ENCODE measurements at places on chromosomes 4 and X.

- peak; percentile 28 for DNase-seq
Observed at GRCh38 chr4:88523325-88524129, at the start of gene PYURF. Gene PYURF (minus strand): TSS chr4:88523776. CDS start chr4:88523700, 76 bp downstream.

DNA sequence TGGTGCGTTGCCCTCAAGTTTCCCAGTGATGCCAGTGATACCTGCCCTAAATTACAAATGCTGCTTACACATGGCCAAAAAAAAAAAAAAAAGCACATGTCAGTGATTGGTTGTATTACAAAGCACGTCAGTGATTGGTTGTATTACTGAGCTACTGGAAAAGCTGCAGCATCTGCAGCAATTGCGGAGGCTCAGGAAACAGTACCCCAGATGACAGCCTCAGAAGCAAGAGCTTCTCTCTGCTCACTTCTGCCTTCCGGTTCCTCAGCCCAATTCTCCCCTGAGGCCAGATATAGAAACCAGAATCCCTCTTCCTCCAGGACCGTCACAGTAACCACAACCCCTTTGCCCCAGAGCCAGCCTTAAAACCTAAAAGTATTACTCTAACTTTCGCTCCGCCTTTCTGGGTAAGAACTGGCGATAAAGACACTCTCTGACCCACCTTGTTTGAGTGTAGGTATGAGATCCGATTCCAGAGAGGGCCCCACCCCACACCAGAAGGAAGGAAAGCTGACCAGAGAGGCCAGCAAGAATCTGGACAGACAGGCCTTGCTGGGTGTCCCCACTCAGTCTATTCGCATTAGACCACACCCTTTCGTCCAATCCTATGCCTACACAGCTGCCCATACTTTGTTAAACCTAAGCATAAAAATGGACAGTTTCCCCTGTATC, 85.0 kb upstream of the SORBS2 start:
- no peak for DNase-seq

DNA sequence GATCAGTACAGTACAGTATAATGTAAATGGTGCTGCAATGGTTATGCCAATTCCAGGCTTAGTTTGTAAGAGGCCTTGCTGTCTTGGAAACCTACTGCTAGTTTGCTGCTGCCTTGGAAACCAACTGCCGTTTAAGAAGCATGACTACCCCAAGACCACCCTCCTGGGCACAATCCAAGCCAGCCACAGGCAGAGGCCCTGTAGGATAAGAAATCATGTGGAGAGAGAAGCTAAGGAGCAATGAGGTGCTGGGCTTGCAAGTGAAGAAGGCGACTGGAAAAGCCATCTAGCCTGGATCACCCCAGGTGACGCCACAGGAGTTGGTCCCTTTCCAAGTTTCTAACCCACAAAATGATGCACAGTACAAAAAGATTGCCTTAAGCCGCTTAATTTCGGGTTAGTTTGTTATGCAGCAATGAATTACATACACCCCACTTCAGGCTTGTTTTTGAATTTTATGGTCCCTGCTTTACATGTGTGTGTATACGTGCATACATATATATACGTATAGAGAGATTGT, 16.9 kb downstream of the ZFP42 start:
- no peak for DNase-seq

- DNase-seq = no peak
Observed at GRCh38 chr4:181960384-181960783, 282.8 kb upstream of the TENM3 start.

- DNase-seq = no peak
Observed at GRCh38 chr4:81984746-81985145, 389.0 kb downstream of the HNRNPD start.

DNA sequence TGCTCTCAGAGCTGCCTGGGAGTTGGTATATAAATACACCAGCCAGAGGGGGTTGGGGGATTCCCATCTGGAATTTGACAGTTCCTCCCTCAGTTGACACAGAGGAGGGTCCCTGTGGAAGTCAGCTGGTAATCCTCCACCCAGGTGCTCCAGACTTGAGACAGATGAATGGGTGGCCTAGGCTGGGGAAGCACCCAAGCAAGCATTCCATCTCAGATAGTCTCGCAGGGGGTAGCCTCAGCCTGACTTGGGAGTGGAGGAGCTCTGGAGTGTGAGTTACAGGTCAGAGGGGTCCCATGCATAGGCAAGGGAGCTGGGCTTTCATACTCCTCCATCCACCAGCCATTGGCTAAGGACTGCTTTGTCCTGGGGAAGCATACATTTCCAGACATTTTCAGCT, 229.3 kb upstream of the BCOR start:
- no peak for DNase-seq

GRCh38 chr4:176308441-176308840, 11.3 kb upstream of the SPCS3 start:
- DNase-seq = no peak

- no peak for DNase-seq
Observed at GRCh38 chr4:183986971-183987946, 82.2 kb downstream of the STOX2 start.

GRCh38 chr4:66640233-66640990, 904.9 kb downstream of the CENPC start:
- DNase-seq = no peak

- DNase-seq = no peak
Observed at GRCh38 chr4:22003878-22004277, 55.3 kb upstream of the KCNIP4 start.

- no peak for DNase-seq
Observed at GRCh38 chrX:51608126-51608525, 10.6 kb downstream of the CENPVL3 start.

DNA sequence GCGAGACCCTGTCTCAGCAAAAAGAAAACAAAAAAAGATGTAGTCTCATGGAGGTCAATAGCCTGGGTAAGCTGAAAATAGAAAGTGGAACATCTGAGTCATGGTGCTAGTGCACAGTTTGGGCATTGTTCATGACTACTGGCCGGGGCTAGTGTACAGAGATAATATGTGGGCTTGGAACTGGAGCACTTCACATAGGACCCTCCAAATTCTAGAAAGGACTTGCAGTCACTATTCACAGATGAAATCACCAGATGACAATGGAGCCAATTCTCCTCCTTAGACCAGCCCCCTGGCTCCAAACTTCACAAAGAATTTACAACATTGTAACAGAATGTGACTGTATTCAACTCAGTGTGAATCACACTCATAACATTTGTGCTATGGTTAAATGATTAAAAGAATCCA, 367.8 kb upstream of the SLC7A11 start:
- no peak for DNase-seq

DNA sequence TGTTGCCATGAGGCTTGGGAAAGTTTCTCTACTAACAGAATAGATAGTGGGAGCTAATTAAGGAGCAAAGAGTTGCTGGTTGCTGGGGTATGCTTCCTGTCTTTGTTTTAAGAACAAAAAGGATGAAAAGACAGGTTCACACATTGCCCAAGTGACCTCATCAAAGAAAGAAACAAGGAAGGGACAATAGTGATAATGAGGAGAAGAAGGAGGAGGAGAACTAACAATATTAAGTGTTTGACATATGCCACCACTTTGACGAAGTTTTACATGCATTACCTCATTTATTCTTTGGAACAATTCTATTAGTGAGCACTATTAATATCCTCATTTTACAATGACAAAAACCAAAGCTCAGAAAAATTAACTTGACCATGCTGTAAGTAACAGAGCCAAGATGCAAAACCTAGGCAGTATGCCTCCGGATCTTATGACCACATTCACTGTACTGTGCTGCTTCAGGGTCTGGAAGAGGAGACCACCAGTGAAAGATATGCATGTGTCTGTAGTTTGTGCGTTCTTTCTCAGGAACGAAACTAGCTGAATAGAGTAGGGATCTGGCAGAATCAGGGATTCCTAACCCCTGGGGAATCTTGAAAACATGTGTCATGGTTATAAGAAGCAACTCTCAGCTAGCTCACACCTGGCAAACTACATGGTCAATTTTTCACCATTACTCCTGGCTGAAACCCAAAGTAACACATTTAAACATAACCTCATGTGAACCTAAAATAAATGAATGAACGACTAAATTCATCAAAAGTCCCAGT, 83.8 kb downstream of the MOSPD2 start:
- no peak for DNase-seq

DNA sequence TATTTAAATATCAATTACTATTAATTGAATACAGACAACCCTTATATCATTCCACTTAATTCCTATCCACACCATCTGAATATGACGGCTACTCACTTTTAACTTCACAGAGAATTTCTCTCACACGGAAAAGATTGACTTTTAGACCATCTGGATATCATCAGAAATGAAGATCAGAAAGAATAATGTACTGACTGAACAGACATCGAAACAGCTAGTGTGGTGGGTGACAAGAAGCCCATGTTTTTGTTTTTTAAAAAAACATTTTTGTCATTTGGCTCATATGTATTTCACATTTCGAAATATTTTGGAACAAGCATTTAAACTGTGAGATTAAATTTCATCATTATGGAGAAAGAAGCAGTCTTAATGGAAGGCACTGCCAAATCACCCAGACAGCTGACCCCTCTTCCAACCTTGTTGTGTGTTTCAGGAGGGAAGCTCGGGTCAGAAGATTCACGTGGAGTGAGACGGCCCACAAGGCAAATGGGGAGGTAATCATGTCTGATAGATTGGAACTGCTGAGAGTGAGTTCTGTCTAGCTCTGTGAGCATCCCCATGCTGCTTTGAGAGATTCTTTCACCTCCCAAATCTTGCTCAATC, 204.2 kb upstream of the RASGEF1B start:
- no peak for DNase-seq

DNA sequence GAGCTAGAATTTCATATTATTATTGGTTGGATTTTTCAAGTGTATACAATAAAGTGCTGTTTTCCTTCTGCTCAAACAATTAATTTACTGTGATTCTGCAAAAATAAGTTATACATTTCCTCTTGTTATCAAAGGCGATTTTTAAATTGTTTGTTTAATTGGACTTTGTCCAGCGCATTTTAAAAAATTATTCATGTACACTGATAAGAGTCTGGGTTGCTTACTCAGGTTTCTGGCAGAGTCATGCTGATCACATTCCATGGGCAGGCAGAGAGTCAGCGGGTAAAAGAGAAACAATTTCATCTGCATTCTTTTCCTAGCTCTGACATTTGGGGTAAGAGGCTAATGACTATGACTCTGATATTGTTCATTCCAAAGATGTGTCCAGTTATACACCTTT, 8.9 kb downstream of the FAT4 start:
- no peak for DNase-seq

All from bone marrow (tissue), 2 donors.